ENCODE measurements at places on chromosomes 1 and 21. TPM values are rescaled to one million over a fixed set of nuclear protein-coding genes. Genes with fewer than 3 reads are reported as not detected.

Gene PDC
- 0.35 TPM for polyA plus RNA-seq

Gene SLC16A1
- 61.9 TPM for polyA plus RNA-seq

Gene LRRC71
- polyA plus RNA-seq, result 0.83 TPM

DNA sequence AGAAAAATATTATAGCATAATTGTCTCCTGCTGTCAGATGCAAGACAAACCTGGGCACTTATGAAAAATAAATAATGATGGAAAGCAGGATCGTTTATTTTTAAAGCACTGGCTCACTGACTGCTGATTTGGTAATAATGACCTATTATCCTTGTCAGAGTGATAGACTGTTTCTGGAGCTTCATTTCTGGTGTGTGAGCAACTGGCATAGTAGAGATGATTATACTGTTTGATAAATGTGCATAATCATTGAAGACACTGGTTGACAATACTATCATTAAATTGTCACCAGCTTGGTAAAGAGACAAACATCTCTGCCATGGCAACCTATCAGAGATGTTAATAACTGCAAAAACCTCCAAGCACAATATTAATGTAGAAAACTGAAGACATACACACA is 179.9 kb upstream of the ZNF644 start:
- no peak for DNase-seq

- no peak for DNase-seq
Observed at GRCh38 chr21:32055305-32055704, 182.5 kb downstream of the HUNK start.

DNA sequence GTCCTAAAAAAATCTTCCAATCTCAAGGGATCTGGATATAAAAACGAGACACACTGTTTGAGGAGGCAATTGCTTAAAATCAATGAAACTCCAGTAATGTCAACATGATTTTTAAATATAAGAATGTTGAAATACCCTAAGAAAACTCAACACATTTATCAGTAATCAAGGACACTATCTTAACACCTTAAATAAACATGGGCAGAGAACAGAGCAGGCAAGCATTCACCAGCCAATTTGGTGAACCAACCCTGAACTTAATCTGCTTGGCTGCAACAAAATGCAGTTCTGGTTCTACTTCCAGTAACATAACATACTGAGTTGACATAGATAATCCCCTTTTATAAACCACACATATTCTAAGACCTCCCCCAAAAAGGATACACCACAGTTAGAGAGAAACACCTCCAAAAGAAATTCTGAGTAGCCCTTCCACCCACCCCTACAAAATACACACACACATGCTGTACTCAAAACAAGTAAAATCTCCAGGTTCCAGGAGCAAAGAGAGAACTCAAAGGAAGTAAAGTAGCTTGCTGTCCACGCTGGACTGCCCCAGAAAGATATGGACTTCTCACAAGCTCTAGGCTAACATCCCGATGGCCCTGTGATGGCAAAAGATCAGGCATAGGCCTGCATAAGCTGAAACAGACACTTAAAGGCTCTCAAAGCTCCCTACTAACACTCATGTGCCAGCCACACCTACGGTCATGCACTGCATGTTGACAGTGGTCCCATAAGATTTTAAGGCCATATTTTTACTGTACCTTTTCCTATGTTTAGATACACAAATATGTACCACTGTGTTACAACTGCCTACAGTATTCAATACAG is 30.5 kb downstream of the TP53BP2 start:
- DNase-seq, result no peak

- DNase-seq, result no peak
Observed at GRCh38 chr1:208767816-208768215, 523.6 kb upstream of the PLXNA2 start.

- DNase-seq, result no peak
Observed at GRCh38 chr1:179366093-179366800, 476 bp downstream of the AXDND1 start.

DNA sequence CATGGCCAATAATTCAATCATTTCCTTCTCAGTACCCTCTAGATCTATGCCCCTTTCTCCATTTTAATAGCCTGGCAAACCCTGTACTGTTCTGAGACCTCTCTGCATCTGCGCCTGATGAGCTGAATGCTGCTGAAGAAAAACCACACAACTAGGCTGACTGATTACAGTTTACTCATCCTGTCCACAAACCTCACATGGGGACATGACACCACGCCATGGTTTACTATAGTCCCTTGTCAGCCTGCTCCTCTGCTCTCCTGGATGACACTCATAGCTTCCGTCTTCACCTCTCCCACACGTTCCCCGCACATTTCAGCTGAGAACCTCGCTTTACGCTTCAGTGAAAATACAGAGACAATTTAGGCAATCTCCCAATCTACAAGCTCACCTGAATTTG is 59.7 kb downstream of the DESI2 start:
- DNase-seq, result no peak

DNA sequence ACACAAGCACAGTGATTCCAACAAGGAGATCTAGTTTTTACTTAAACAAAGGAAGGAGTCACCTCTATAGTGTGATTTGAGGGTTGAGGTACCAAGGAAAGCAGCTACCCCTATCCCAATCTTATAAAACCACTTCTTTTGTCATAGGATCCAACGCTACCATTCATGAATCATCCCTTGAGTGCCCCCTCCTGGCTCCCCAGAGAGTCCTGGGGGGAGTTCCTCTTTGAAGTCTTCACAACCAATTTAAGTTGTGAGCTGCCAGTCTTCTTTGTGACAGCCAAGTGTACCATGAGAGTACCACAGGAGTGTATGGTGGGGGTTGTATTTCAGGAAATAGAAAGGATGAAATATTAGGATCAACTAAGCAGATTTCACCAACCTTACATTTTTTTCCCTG is 39.1 kb upstream of the NHLH2 start:
- no peak for DNase-seq

DNA sequence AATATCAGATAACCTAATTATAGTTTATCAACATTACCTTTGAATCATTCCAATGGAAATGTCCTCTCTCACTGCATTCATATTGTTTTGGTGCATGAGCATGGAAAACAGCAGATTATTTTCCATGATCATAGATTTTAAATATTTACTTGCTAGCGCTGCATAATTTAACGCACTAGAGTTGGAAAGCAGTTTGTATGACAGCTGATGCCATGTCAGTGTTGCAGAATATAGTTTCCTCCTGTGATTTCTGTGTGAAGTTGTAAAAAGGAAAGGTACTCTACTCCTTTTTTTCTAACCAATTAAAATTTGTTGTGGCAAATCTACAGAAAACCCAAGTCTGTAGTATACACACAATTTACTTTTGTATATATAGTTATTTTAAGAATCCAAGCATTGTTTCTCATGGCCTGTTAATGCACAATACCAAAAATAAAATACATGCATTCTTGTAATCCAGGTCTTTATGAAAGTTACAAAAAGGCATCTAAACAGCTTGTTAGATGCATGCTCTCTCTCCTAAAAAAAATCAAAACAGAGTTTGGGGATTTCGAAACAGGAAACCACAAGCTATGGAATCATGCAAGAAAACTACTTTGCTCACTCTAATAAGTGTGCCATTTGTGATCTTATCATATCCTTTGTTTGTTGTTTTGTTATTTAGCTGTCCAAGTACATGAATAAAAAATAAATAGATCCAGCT is 1.9 kb upstream of the ATG4C start:
- DNase-seq, result no peak
